Stimulated activated CD4-positive, alpha-beta T cell treated with anti-CD3 and anti-CD28 coated beads, Interleukin-4, amount 100 ng/mL, for 1 hour (primary cell): ENCODE measurements at places on chromosomes 1 and 21.

DNA sequence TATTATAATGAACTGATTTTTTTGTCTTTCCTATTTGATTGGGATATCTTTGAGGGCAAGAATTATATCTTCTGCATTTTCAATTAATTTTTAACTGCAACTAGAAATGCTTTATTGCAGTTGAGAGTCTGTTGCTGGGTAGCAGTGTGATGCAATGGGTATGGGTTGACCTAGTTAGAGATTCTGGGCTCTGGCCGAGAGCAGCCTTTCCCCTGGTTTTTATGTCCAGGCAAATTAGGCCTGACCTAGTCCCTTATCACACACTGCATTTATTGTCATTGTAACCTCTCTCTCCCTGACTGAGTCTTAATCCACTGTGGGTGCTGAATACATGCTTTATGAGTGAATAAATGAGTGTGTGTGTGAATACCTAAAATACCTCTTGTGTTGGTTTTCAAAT lies 206.4 kb upstream of the PTGFR start:
- no peak for DNase-seq

- no peak for DNase-seq
Observed at GRCh38 chr1:205497351-205497750, 7.1 kb upstream of the CDK18 start.

GRCh38 chr1:219801156-219801820 lies 127.1 kb downstream of the SLC30A10 start:
- no peak for DNase-seq

DNA sequence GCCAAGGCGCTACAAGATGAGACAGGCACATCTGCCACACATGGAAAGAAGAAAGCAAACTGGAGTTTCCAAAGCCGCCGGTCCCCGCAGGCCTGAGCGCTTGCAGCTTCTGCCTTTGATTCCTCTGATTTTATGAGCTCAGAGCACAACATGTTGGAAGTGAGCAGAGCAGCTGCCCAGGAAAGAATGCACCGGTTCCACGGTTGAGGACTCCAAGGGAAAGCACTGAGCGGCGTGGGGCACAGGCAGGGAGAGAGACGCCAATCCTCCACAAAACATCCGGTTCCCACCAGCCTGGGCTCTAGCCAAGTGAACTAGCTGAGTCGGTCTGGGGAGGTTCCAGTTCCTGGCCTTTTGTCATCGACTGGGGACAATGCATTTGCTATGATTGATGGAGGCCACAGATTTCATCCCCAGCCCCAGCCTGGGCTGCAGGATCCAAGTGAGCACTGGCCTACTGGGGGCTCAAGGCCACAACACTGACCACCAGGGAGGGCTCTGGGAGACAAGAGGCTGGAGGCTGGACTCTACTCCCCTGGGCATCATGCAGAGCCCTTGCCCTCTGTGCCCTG lies 253.1 kb upstream of the IRF2BP2 start:
- DNase-seq = no peak

DNA sequence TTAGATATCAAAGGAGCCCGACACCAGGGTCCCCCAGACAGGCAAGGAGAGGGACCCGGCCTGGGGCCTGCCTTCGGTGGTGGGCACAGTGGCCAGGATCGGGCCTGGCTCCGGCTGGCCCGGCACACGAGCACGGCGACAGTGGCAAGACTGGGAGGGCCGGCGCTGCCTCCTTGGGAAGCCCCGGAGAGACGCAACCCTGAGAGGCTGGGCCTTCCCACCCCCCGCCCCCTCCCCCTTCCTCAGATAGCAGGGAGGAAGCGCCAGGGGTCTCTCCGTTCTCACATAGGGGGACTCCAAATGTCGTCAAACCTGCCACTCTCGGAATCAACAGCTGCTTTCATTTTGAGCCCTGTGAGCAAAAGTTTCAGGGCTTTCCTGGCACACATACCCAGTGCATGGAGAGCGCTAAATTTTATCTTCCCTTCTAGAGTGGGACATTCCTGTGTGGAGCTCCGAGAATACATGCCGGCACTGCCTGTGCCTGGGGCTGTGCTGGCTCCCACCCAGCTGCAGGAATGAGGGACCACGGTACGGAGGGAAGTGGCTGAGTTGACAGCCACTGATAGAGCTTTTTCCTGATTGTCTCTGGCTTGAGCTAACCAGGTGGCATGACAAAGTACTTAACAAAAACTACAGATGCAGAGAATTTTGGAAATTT lies 62.4 kb downstream of the CD247 start:
- peak; percentile 58 for DNase-seq

GRCh38 chr1:169364948-169365347 lies 2.6 kb downstream of the NME7 start:
- no peak for DNase-seq

GRCh38 chr1:97820470-97821188 lies 100.2 kb downstream of the DPYD start:
- no peak for DNase-seq

DNA sequence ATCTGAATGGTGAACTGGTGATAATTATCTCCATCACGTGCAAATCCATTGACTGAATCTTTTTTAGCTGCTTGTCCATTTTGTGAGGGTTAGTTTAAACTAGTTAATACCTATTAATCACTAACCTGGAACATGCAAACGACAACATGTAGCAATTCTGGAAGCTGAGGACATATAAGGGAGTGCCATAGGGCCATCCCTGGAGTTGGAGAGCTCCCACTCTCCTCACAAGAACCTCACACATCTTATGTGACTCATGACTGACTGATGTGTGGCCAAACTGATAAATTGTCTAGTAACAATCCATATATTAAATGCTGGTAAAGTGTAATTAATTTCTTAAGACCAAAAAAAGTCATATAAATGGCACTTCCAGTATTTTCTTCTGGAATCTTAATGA lies 62.9 kb upstream of the HOOK1 start:
- no peak for DNase-seq

- no peak for DNase-seq
Observed at GRCh38 chr1:195394567-195394966, 1213.7 kb downstream of the KCNT2 start.

GRCh38 chr1:53080041-53080440 lies 18.0 kb downstream of the PODN start:
- no peak for DNase-seq

DNA sequence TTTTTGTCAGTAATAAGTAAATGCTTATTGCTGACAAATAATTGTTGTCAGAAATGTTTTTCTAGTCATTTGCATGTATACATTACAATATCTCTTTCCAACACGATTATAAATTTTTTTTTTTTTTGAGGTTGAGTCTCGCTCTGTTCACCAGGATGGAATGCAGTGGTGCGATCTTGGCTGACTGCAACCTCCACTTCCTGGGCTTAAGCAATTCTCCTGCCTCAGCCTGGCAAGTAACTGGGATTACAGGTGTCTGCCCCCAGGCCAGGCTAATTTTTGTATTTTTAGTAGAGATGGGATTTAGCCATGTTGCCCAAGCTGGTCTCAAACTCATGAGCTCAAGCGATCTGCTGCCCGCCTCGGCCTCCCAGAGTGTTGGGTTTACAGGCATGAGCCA lies 72.0 kb upstream of the ATF3 start:
- DNase-seq = no peak

- no peak for DNase-seq
Observed at GRCh38 chr1:240352769-240353168, 259.2 kb downstream of the GREM2 start.

- DNase-seq = no peak
Observed at GRCh38 chr1:201850053-201850397, 21.1 kb downstream of the IPO9 start.

DNA sequence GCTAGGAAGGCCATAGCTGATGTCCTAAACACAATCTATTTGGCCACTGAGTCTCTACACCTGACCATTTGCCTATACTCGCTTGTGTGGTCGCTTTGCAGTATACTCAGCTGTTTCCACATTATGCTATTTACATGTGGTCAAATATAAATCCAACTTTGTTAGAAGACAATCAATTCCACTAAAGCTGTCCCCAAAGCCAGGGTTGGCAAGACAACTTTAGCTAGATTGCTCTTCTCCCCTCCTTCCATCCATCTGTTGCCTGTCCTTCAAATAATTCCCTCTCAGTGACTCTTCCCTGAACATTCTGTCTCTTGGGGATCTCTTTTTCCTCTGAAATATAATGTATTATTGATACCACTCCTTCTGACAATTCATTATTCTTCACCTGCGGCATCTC lies 30.1 kb downstream of the AVPR1B start:
- no peak for DNase-seq

GRCh38 chr1:1239614-1240347 lies 6.7 kb downstream of the C1QTNF12 start:
- no peak for DNase-seq

DNA sequence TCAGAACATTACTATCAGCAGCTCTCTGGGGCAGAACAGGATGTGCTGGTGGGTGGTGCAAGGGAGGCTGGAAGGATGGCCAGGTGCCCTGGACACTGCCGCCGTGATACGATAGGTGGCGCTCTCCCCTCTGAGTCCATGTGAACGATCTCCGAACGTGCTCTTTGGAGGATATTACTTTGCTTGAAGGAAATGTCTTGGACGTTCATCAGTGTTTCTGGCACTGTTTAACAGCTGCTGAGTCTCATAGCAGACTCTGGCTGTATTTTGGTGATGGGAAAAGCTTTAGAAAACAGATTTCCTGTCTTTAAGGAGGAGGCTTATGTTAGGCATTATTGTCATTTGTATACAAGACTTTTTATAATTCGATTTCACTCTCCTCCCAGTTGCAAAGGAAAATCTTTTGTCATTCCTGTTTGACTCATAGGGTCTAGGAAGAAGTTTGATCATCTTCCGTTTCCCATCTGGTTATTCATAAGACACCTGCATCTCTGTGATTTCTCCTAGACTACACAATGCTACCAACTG lies 386.2 kb upstream of the ADGRL2 start:
- no peak for DNase-seq

GRCh38 chr1:233240829-233241682 lies 54.5 kb downstream of the PCNX2 start:
- no peak for DNase-seq

DNA sequence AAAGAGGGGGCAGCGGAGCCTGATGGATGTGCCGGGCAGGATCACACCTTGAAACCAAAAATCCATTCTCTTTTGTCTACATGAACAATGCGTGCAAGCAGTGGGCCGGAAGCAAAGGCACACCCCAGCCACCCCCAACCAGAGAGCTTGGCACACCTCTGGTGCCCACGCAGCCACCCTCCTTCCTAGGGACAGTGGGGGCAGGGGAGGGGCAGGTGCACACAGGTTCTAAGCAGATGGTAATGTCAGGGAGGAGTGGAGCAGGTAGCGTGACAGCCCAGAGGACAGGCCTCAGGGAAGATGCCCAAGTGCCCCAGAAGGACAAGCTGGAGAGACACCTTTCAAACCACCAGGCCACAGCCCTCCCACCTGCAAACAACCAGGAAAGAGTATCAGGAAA lies 36.5 kb downstream of the SYF2 start:
- no peak for DNase-seq

DNA sequence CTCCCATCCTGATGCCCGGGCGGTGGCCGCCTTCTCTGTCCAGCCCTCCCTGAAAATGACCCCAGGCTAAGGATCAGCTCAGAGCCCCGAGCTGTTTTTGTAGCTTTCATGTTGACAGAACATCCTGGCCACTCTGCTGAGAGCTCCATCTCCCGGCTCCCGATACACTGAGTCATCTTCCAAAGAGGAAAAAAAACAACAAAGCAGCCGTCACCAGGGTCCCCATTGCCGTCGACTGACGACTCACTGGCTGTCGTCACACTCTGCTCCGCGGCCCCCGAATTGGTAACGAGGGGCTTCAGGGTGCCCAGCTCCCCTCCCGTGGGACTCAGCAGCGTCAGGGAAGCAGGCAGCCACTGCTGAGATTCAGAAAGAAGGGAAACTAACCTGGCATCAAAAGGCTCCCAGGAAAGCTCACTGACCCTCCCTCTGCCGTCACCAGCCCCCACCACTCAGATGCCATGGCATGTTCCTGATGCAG lies 67.2 kb downstream of the CD46 start:
- DNase-seq = no peak

DNA sequence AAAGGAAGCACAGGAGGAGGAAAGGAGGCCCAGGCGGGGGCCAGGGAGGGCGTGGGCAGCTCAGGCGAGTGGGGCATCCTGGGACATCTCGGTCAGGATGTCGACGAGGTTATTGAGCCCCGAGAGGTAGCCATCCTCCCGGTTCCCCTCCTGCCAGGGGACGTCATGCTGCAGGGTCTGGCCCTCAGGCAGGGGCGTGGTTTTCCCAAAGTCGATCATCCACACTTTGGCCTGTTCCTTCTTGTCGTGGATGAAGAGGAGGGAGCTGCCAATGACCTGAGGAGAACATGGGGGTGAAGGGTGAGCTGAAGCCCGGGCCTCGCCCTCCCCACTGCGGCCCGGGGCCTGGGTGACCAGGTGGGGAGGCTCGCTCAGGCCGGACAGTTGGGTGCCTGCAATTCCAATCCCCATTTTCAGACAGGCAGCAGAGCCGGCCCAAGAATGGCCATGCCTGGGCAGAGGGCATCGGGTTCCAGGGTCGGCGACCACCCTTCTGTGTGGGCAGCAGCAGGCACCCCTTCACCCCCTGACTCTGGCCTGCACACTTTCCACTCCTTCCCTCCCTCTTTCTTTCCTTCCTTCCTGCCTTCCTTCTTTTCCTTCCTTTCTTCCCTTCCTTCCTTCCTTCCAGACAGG lies 86.2 kb downstream of the STUM start:
- no peak for DNase-seq

GRCh38 chr1:5551274-5551975 lies 440.8 kb downstream of the NPHP4 start:
- no peak for DNase-seq

- no peak for DNase-seq
Observed at GRCh38 chr1:231796141-231796540, 169.6 kb downstream of the DISC1 start.

DNA sequence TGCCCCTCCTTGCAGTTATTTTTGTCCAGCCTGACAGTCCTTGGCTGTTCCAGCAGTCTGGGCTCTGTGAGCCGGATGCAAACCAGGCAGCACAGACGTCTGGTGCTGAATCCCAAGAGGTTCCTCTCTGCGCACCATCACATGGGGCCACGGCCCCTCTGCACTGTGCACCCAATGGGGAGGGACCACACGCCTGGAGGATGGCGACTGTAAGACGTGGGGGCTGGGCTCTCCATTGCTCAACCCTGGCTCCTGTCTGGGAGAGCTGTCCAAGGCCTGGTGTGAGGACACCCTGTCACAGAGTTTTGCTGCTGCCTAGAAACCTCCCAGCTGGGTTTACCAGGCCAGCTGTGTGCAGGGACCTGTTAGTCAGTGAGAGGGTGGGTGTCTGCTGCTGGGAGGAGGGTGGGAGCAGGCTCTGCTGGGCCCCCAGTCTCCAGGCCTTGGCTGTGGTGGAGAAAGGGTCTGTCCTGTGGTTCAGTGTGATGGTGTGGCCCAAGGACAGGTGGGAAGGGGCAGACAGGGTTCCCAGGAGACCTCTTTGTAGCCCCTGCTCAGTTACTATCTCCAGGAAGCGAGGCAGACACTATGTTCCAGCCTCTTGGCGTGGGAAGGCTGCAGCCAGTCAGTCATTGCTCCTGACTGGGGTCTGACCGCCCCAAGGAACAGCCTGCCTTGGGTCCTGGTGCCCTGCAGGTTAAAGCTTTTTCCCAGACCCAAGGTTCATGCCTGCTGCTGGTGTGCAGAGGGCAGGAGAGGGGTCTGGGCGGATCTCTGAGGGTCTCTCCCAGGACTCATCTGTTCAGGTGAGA lies 13.8 kb downstream of the HEYL start:
- DNase-seq = no peak

- DNase-seq = no peak
Observed at GRCh38 chr1:27307874-27308598, 13.9 kb upstream of the TMEM222 start.

- no peak for DNase-seq
Observed at GRCh38 chr1:7922301-7922700, 18.3 kb downstream of the TNFRSF9 start.

GRCh38 chr1:222970040-222970439 lies 155.2 kb downstream of the DISP1 start:
- no peak for DNase-seq
